GM13977 (cell line): ENCODE measurements at places on chromosomes 5 and 9.

GRCh38 chr9:125852386-125852785 lies 105.2 kb downstream of the PBX3 start:
- no peak for DNase-seq

- no peak for DNase-seq
These were observed 47.9 kb downstream of the TNFSF15 start for GRCh38 chr9:114757984-114758383.

- no peak for DNase-seq
These were observed 512.4 kb upstream of the CHD1 start for GRCh38 chr5:99441235-99441634.

DNA sequence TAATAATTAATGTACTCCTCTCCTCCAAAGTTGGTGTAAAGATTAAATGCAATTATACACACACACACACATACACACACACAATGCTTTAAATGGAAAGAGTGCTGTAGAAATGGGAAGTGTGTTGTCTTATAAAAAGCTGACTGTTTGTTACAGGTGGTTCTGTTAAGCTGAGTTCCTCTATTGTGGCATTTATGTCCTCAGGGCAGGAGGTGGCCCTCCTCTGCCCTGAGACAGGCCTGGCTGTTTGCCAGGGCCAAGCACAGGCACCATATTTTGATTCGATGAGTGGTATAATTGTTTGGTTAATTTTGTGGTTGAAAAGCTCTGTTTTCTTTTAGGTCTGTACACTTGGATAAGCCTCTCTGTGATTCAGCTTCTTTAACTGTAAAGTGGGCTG lies 573.9 kb downstream of the KIF4B start:
- no peak for DNase-seq
